Naive thymus-derived CD8-positive, alpha-beta T cell (primary cell): ENCODE measurements at places on chromosomes 3 and 15.

- no peak for DNase-seq
Measured at GRCh38 chr3:188437926-188438325, 284.0 kb downstream of the LPP start.

DNA sequence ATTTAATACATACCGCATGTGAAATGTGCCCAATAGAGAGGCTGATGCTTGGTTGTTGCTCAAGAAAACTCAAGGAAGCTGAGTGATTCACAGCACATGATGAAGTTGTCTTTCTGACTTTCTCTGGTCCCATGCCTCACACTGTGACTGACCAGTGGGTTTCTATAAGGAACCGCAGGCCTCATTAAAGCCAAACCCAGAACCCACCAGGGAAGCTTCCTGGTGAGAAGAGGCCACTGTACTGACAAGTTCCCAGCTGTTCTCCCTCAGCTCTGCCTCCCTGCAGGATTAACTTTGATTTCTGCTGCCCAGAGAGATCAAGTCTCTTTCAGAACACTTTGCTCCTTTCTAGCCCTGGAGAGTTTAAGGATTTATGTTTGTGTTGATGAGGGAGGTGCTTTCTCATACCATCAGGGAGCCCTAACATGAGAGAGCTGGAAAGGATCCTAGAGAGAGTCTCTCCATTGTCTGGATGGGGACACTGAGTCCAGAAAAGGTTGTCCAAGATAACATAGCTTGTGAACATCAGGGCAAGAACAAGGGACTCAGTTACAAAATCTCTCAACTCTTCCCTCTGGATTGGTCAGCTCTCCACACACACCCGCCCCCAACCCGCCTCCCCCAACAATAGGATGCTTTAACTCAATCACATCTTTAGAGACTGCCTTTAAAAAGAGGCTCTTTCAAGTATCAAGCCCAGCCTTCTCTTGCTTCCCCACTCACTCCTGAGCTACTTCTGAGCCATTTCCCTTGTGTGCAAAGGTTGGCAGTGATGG is 303.2 kb upstream of the TLE3 start:
- no peak for DNase-seq

- DNase-seq = no peak
Measured at GRCh38 chr3:180287703-180288102, 251.0 kb upstream of the PEX5L start.

DNA sequence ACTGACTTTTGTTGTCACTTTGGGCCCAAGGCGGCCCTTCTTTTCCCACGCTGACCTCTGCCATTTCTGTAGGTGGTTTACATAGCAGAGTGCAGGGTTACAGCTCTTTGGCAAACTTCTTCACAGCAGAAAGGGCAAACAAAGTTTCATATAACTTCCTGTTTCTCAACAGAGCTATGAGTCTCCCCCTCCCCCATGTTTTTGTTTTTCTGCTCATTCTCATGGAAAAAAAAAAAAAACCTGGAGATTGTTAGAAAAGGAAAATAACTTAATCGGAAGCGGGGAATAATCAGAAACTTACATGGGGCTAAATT is 342.0 kb upstream of the NR2F2 start:
- no peak for DNase-seq

- no peak for DNase-seq
Measured at GRCh38 chr3:13517253-13517977, 31.5 kb upstream of the FBLN2 start.

- DNase-seq = no peak
Measured at GRCh38 chr3:13500133-13500885, 20.2 kb downstream of the HDAC11 start.

DNA sequence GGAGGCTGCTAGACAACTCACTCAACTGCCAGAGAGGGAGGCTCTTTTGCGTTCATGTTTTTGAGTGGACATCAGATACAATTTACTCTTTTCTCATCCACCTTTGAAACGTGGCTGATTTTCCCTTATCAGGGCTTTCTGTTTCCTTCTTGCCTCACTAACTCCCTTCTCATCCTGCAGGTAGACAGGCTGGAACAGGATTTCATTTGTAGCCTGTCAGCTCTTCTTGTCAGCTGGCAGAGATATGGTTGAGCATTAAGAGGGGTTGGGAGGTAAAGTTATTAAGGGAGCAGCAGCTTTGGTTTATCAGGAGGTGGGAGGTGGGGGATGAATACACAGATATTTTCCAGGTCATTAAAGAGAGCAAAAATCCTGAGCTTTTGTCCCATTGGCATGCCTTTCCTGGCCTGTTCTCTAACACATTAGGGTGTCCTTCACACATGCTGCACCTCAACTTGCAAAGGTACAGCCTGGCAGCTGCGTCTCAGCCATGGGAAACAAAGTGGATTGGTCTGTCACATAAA is 73.5 kb downstream of the PPM1L start:
- no peak for DNase-seq

- no peak for DNase-seq
Measured at GRCh38 chr3:130470126-130470525, 46.9 kb upstream of the COL6A6 start.
